ENCODE measurements at places on chromosomes 6 and 20.

DNA sequence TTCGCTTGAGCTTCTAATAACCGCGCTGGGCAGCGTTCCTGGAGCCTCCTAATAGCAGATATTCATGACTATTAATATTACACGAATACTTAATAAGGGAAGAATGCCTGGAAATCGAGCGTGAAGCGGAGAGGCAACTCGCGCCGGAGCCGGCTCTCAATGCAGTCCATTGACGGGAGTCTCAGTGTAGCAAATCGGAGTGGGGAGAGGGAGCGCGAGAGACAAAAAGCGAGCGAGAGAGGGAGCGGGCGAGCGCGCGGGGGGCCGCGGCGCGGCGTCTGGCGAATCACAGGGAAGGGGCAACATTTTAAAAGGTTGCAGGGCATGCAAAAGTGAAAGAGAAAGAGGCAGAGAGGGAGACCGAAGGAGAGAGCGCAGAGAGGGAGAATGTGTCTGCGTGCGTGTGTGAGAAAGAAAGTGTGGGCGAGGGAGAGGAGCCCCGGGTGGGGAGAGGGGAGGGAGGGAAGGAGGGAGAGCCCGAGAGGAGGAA lies 2.9 kb downstream of the TFAP2A start:
- DNase-seq = peak; percentile 64

- DNase-seq = no peak
Measured at GRCh38 chr6:13372688-13373487, 44.6 kb upstream of the TBC1D7 start.

DNA sequence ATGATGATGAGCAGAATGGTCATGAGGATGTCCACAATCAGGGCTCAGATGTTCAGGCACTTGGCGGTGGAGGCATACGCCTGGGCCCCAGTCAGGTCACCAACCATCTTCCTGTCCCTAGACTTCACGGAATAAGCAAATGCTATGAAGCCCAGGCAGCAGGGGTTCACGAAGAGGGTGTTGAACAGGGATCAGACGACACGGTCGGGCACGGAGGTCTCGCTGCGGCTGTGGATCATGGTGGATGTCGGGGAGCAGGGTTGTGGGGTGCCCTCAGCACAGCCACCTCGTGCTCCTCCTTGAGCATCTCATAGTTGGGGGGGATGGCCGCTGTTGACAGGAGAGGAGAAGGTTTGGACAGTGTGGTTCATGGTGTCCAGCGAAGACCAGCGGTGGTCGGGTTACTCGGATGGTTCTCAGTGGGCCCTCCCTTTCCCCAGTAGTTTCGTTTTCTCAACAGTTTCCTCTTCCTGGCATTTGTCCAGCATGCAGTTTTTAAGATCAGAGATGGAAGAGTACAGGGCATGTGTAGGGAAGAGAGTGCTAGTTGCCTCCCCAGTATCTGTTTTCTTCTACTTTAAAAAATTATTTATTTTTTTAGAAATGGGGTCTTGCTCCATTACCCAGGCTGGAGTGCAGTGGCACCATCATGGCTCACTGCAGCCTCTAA lies 20.3 kb upstream of the SPDEF start:
- no peak for DNase-seq

DNA sequence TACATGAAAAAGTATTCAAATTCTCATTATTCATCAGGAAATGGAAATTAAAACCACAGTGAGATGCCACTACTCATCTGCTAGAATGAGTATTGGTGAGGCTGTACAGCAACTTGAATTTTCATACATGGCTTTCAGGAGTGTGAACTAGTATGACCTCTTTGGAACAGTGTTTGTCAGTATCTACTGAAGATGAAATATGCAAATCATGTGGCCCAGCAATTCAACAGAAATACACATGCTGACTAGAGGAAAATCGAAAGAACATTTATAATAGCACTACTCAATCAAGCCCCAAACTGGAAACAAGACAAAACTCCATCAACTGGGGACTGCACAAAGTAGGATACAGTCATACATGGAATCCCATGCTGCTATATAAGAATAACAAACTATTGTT lies 102.2 kb downstream of the DCDC2 start:
- DNase-seq = no peak

All from lung (tissue), 17 donors.